T-cell (primary cell): ENCODE measurements at places on chromosomes 4 and X. TPM values are rescaled to one million over a fixed set of nuclear protein-coding genes. Genes with fewer than 3 reads are reported as not detected.

TMEM164 gene
- 19.8 TPM for total RNA-seq

GRID2 gene
- total RNA-seq, result not detected

TRIM75 gene
- total RNA-seq, result not detected

MAGEA9B gene
- total RNA-seq, result not detected

GCNA gene
- total RNA-seq, result 7.2 TPM

DNA sequence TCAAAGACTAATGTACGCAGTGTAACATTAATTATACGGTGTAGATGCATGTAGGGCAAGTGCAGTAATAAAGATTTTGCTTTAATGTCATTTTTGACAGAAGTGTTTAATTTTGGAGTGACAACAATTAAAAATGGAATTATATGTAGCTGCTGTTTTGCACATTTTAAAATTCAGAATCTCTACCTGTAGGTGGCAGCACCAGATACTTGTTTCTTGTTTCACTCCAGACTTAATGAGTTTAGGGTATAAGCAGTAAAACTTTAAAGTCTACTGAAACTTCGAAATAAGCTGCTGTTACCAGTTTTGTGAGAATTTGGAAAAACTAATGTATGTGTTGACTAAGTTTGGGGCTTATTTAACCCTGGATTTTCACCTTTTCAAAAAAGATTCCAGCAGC lies 144.9 kb downstream of the POLA1 start:
- no peak for DNase-seq

- DNase-seq, result no peak
Measured at GRCh38 chr4:21900211-21900610, 48.4 kb downstream of the KCNIP4 start.

- DNase-seq, result no peak
Measured at GRCh38 chr4:169791527-169792156, 33.9 kb upstream of the HPF1 start.

- DNase-seq, result no peak
Measured at GRCh38 chr4:174086829-174087799, 196.4 kb downstream of the FBXO8 start.

DNA sequence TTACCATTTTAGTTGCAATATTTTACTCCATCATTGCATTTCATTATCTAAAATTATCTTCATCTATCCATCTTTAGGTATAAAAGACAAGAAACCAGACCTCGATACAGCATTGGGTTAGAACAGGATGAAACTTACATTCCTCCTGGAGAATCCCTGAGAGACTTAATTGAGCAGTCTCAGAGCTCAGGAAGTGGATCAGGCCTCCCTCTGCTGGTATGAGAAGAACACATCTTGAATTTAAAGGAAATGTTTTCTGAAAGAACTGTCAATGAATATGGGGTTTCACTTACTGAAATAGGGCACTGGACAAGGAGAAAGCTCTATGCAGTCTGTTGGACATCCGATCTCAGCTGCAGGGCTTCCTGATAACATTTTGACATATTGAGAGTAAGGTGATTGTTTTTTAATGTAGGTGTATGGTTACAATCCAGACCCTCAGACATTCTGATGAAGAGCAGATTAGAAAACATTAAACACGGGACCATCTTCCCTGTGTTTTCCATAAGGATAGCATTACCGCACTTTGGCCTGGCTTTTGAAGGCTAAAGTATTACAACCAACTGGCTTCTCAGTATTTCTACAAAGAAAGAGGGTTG lies 367.2 kb downstream of the BMPR1B start:
- no peak for DNase-seq

DNA sequence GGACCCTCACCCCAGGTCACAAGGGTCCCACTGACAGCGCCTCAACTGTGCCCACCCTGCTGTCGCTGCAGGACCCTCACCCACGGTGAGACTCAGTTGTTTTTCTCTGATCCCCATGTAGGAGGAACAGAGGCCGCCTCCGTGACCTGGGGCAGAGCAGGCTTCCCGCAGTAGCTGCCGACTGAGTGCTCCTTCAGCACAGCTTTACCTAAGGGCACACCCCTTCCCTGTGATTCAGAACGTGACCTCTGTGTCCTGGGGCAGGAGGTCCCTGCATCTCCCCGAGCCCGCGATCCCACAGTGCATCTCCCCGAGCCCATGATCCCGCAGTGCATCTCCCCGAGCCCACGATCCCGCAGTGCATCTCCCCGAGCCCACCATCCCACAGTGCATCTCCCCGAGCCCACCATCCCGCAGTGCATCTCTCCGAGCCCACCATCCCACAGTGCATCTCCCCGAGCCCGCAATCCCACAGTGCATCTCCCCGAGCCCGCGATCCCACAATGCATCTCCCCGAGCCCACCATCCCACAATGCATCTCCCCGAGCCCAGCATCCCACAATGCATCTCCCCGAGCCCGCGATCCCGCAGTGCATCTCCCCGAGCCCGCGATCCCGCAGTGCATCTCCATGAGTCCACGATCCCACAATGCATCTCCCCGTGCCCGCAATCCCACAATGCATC lies 23.6 kb downstream of the PPP2R3B start:
- DNase-seq, result no peak

- DNase-seq, result no peak
Measured at GRCh38 chr4:15420642-15421041, 7.2 kb upstream of the C1QTNF7 start.

- DNase-seq, result no peak
Measured at GRCh38 chr4:4990329-4990728, 28.9 kb downstream of the CYTL1 start.
